ENCODE measurements at places on chromosomes 7 and 10.
A peak's percentile ranks its signal among the peaks of the same experiment; 100 is the strongest.

- DNase-seq: peak; percentile 68
Observed at GRCh38 chr10:17655567-17656146, 11.7 kb downstream of the STAM start.

DNA sequence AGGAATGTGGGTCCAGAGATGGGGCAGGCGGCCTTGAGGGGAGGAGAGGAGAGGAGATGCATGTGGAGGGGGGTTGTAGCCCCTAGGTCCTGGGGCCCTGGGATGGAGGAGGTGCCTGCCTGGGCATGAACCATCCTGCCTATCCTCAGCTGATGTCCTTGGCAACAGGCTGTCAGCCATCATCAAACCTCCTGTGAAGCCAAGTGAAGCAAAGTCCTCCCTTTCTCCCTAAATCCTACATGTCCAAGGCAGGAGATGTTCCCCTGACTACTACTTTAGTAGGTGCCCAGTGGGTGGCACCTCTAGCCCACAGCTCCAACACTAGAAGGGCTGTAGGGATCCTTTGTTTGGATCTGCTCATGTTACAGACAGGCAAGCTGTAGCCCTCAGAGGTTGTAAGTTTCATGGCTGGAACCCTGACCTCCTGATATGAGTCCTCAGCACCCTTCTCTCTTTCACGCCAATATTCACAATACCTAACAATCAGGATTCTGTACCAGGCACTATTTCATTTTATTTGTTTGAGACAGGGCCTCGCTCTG is 66.6 kb upstream of the SYPL1 start:
- peak; percentile 53 for DNase-seq

DNA sequence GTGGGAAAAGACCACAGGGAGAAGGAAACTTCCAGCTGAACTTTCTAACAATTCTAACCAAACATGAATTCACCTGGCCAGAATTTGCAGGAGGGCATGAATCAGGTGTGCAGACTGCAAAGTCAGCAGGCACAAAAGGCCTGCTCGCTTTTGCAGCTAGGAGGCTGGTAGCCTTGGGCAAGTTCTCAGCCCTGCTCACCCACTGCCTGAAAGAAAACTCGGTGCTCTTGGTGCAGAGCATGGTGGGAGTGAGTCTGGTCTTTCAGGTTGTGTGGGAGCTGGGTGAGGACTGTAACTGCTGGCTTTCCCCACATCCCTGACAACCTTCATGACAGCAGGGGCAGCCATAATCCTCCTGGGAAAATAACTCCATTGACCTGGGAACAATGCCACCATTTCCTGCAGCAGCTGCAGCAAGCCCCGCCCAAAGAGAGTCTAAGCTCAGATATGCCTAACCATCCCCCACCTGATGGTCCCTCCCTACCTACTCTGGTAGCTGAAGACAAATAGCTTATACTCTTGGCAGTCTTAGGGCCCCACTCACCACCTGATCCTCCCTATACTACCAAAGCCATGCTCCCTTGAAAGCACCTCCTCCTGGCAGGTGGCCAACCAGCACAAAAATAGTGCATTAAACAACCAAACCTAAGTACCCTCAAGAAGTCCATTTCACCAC is 31.6 kb downstream of the ZNF117 start:
- DNase-seq: no peak

DNA sequence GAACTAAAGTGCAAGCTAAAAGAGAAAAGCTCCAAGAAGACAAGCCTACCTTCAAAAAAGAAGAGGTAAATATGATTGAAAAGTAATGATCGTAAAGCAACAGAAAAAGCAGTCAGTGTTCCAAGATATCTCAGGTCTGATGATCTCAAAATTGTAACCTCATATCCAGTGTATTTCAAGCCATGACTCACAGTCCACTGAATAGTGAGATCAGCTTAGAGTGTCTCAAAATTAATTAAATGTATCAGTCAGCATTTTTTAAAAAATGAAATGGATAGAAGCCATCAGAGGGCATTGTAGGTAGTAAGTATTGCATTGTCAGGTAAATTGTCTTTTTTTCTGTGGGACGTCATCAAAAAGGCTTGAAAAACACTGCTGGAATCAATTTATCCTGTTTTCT is 50.6 kb upstream of the AGBL3 start:
- no peak for DNase-seq

DNA sequence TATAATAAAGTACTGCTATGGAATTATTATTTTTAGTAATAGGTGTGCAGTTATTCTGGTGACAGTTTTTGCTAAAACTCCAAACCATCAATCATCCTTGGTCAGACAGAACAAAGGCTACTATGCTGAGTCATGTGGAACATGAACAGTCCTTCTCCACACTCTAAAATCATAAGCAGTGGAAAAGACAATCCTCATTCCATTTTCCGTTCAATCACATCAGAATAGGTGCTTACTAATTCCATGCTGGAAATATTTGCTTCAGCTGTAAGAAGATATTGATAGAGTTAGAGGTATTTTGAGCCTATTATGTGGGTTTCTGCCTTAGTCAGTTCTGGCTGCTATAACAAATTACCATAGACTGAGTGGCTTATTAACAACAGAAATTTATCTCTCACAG is 82.9 kb downstream of the FAM13C start:
- no peak for DNase-seq
